ENCODE measurements at places on chromosomes 12 and 14. TPM values are rescaled to one million over a fixed set of nuclear protein-coding genes. Genes with fewer than 3 reads are reported as not detected.

DNA sequence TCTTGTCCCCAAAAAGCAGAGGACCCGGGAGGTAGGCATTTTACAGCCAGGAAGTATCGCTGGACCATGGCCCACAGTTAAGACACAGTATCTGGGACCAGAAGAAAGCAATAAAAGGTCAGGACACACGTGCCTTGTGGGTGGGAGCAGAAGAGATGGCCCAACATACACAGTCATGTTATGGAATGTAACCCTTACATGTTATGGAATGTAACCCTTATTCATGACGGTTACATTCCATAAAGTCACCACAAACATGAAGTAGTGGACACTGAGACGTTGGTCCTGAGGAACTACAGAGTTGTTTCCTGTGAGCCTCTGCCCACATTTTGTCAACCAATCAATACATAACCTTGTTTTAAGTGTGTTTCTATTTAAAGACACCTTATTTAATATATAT, 285.6 kb upstream of the FKBP4 start:
- H3K4me1 ChIP-seq, result no peaks in the 10 kb centered on the region
- DNase-seq, result no peak
- H3K27me3 ChIP-seq, result no peaks in the 10 kb centered on the region

DNA sequence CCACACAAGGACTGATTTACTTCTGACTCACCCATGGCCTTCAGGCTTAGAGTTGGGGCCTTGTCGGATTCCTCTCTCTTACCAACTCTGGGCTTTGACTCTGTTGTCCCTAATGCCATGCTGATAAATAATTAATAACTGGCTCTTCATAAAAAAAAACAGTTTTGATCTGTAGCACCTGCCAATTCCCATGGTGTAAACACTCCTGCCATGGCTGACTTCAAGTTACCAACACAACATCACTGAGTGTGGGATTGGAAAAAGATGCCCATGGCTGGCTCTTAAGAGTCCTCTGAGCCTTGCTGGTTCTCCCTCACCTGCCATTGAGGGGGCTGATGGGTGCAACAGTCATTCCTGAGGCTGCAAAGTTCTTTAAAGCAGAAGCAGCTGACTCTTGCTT, 104.8 kb downstream of the KIF26A start:
- H3K36me3 ChIP-seq, result no peaks in the 10 kb centered on the region
- H3K4me1 ChIP-seq, result no peaks in the 10 kb centered on the region
- no peak overlapping the region for H3K4me3 ChIP-seq
- DNase-seq, result no peak
- peaks cover 3% of the 10 kb centered on the region for H3K27me3 ChIP-seq

GRCh38 chr12:105275997-105276733, 40.2 kb upstream of the APPL2 start:
- H3K36me3 ChIP-seq, result no peaks in the 10 kb centered on the region
- H3K4me1 ChIP-seq, result no peaks in the 10 kb centered on the region
- no peak overlapping the region for H3K27ac ChIP-seq

GRCh38 chr12:87656311-87656710, 372.9 kb downstream of the C12orf50 start:
- H3K27me3 ChIP-seq, result no peaks in the 10 kb centered on the region
- no peak for DNase-seq

GRCh38 chr12:20089077-20089476, 279.3 kb upstream of the PDE3A start:
- H3K36me3 ChIP-seq, result no peaks in the 10 kb centered on the region
- no peaks in the 10 kb centered on the region for H3K4me1 ChIP-seq
- H3K4me3 ChIP-seq, result no peak overlapping the region
- no peak overlapping the region for H3K27ac ChIP-seq

DNA sequence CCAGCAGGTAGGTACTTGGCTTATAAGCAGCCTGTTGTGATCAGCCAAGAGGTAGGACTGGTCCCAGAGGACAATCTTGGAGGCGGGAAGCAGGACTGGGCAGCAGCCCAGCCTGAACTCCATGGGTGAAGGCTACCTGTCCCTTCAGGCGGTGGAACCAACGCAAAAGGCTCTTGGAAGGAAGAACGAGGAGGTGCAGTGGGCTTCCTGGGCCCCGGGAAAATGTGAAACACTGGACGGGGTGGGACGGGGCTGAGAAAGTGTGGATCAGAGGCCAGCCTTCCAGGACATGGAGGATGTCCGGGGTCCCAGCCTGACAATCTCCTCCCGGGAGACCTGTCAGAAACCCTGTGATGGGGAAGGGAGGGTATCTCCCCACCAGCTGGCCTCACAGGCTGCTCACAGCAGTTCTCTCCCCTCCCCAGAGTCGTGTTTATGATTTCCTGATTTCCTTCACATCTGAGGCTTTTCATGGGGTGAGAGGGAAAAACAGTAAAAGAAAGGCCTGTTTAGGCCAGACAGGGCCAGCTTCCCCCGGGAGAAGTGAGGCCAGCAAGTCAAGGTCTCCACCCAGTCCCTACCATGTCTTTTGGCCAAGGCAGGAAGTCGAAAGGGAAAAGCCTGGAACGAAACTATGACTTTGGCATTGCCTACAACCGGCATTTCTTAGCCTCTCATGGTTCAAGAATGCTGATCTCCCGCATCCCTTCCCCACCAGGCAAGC, 11.3 kb downstream of the CMKLR1 start:
- DNase-seq, result no peak
- H3K36me3 ChIP-seq, result no peaks in the 10 kb centered on the region
- H3K4me3 ChIP-seq, result no peak overlapping the region
- H3K27ac ChIP-seq, result peak overlapping the region; percentile 83

DNA sequence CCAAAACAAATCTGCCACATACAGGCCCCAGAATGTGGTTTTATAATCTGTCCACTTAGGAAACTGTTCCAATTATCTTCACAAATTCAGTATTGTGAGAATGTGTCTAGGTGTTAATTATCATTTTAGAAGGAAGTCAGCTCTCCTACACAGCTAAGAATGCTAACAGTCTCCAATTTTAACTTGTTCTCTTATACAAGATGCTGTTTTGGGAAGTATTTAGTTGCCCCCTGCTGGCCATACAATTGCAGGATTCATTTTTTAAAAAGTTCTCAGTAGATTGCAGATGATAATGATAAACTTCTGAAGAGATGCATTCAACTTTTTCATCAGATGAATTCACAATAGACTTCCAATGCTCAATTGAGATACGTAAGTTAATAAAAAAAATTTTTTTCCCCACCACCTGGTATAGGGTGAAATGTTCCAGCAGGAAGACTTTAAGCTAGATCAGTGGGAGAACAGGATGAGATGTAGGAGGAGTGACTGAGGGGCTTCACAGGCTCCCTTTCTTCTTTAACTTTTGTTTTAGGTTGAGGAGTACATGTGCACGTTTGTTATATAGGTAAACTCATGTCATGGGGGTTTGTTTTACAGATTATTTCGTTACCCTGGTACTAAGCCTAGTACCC, 27.3 kb upstream of the OSBPL8 start:
- peak; percentile 38 for DNase-seq
- no peaks in the 10 kb centered on the region for H3K27me3 ChIP-seq
- no peak overlapping the region for H3K27ac ChIP-seq
- no peaks in the 10 kb centered on the region for H3K36me3 ChIP-seq
- no peak overlapping the region for H3K4me3 ChIP-seq
- no peaks in the 10 kb centered on the region for H3K4me1 ChIP-seq

DNA sequence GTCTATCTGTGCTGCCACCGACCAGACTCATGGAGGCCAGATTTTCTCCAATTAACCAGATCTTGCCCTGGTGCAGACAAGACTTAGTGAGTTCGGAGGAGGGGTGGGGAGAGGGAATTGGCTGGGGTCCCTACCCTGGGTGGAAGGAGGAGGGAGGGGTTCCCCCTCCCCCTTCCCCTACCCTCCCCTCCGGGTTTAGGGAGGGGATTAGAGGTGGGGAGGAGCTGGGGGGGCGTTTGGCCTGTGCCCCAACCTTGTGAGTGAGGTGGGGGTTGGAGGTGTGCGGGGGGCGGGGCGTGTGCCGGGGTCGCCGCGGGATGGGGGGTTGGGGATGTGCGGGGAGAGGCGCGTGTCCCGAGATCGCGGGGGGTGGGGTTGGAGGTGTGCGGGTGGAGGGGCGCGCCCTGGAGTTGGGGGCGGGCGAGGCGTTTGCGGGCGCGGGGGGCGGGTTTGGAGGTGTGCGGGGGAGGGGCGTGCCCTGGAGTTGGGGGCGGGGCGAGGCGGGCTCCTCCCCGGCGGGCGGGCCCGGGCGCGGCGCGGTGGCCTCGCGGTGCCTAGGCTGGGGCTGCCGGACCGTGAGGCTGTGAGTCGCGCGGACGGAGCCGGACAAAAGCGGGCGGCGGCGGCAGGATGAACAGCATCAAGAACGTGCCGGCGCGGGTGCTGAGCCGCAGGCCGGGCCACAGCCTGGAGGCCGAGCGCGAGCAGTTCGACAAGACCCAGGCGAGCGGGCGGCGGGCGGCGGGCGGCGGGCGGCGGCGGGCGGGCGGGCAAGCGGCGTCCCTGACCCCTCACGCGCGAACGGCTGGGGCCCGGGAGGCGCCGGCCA, at the start of gene HIP1R:
HIP1R (plus strand) TSS at position 537 of the 829 bp plus-strand sequence; CDS start at position 631, 94 bp downstream.
- DNase-seq, result no peak
- peak within 1 kb of the TSS; percentile 68 for H3K4me3 ChIP-seq
- no peaks in the 10 kb centered on the region for H3K27me3 ChIP-seq
- peak within 1 kb of the TSS; percentile 85 for H3K27ac ChIP-seq

Gene HSPA2
- 34.0 TPM for total RNA-seq

Gene CLEC6A
- not detected for total RNA-seq

Gene GYS2
- 0.09 TPM for total RNA-seq

Gene PRKCH
- total RNA-seq, result 19.9 TPM

Gene PIANP
- not detected for total RNA-seq

All from heart right ventricle (tissue), 16 donors.